ENCODE measurements at places on chromosomes 16 and 17.

- no peak for DNase-seq
Observed at GRCh38 chr17:74117087-74117698, 86.3 kb upstream of the RPL38 start.

DNA sequence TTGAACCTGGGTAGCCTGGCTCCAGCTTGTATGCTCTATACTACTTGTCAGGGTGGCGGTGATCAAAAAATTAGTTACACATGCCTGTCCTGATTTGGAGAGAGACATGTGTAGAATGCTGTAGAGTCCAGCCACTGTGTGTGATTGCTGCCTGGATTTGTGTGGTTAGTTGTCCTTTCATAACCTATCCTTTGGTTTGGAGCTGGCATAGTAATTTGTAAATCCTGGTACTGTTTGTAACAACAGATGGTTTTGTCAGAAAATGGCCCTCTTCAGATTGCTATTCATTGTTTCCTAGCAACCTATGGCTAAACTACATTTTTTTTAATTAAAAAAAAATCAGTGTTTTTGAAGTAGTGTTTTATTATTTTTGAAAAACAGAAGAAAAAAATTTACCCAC lies 30.5 kb downstream of the ETV4 start:
- DNase-seq = no peak

GRCh38 chr17:63701868-63702720 lies 2.2 kb upstream of the LIMD2 start:
- peak; percentile 54 for DNase-seq

DNA sequence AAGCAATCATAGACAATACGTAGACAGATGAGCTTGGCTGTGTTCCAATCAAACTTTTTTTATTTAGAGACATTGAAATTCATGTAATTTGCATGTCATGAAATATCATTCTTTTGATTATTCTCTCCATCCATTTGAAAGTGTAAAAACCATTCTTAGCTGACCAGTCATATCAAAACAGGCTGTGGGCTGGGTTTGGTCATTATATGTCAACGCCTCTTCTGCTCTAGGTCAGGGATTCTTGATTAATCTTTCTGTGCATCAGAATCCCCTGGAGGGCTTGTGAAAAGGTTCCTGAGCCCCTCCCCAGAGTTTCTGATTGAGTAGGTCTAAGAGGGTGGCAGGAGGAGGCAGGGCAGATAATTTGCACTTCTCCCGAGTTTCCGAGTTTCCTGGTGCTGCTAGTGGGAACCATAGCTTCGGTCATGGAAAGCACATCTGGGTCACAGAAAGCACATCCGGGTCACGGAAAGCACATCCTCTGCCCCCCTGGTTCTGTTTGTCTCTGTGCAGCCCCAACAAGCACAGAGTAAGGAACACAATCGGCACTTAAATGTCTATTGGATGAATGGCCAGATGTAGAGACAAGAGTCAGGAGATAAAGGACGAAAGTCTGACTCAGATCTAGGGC lies 16.4 kb downstream of the PIMREG start:
- DNase-seq = no peak

DNA sequence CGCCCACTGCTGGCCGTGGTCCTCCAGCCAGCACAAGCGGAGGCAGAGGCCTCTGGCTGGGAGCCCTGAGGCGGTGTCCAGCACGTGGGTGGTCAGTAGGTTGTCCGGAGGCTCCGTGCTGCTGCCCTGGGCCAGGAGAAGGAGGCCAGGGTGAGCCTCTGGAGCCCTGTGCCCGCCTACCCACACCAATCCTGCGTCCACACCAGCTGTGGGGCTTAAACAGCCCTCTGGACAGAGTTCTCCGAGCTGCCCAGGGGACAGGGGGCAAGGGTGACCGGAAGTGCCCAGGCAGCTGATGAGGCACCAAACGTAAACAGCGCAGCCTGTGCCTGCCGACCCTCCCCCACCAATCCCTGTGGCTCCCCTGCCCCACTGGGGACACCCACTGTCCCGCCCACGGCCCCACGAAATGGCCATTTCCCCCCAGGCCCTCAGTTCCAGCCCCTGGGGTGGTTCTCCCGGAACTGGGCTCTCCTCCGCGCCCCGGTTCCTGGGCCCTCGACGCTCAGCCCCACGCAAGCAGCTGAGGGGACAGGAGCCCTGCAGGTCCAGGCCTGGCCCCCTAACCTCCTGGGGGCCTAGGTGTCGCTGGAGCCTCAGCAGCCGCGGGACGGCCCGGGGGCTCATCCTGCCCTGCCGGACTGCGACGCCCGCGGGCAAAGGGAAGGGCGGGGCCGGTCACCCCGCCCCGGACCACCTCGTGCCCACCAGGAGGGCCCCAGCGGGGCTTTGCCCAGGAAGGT lies 27.9 kb upstream of the DBNDD1 start:
- DNase-seq = peak; percentile 80

DNA sequence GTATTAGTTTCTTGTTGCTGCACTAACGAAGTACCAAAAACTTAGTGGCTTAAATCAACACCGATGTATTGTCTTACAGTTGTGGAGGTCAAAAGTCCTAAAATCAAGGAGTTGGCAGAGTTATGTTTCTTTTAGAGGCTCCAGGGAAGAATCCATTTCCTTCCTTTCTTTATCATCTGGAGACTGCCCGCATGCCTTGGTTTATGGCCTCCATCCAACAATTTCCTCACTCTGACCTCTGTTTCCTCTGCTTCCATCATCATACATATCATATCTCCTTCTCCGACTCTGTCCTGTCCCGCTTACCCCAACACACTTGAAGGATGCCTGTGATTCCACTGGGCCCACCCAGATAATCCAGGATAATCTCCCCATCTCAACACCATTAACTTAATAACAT lies 627.8 kb downstream of the KCNJ2 start:
- no peak for DNase-seq

- DNase-seq = no peak
Observed at GRCh38 chr16:12191102-12191501, 214.6 kb downstream of the SNX29 start.

DNA sequence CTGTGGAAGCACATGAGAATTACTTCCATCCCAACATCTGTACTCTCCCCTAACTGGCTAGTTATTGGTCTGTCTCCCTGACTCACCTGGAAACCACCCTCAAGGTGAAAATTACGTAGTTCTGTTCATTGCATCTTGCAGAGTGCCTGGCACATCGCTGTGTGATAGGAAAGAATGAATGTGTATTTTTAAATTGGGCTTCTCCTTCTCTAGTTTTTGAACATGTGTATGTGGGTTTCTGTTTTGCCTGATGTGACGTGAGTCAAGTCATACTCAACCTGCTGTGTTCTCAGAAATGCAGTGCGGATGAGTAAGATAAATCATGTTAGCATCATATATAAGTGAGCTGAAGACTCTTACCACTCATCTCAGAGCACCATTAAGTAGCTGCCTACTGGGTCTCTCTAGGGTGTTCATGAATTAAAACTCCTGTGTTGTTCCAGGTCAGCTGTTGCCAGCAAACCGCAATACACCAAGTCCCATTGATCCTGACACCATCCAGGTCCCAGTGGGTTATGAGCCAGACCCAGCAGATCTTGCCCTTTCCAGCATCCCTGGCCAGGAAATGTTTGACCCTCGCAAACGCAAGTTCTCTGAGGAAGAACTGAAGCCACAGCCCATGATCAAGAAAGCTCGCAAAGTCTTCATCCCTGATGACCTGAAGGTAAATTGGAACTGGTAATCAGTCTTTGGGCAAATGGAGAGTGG lies 50.2 kb downstream of the HLF start:
- DNase-seq = no peak

DNA sequence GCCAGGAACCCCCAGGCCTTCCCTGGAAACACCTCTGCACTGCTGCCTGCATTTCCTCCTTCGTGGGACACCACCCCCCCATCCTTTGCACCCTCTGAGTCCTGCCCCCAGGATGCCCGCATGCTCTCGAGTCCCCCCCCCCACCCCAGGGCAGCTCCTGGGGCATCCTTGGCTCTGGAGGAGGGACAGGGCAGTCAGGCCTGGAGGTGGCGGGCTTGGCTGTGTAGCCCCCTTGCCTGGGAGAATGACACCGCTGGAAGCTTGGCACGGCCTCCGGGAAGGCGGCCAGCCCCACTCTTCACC lies 98.9 kb upstream of the GSE1 start:
- no peak for DNase-seq

GRCh38 chr16:534135-534534 lies 6.6 kb downstream of the CAPN15 start:
- DNase-seq = no peak

GRCh38 chr17:68255731-68256538 lies 8.1 kb downstream of the AMZ2 start:
- no peak for DNase-seq

GRCh38 chr16:86572041-86572521 lies 5.5 kb downstream of the FOXC2 start:
- no peak for DNase-seq

- DNase-seq = peak; percentile 37
Observed at GRCh38 chr16:49734331-49734730, 121.6 kb downstream of the ZNF423 start.

DNA sequence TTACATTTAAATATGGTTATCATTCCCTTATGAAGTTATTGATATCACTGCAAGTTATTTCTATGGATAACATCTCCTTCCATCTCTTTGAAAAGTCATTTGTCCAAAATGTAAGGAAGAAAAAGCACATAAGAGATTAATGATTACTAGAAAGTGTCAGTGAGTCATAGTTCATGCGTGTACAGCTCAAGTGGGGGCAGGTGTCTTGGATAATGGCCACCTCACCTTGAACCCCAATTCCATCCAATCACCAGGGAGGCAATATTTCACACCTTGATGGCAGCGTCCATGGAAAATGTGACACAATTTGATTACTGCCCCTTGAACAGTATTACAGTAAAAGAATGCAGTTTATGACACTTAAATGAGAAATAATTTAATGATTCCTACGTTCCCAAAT lies 358.3 kb upstream of the SOX9 start:
- no peak for DNase-seq

DNA sequence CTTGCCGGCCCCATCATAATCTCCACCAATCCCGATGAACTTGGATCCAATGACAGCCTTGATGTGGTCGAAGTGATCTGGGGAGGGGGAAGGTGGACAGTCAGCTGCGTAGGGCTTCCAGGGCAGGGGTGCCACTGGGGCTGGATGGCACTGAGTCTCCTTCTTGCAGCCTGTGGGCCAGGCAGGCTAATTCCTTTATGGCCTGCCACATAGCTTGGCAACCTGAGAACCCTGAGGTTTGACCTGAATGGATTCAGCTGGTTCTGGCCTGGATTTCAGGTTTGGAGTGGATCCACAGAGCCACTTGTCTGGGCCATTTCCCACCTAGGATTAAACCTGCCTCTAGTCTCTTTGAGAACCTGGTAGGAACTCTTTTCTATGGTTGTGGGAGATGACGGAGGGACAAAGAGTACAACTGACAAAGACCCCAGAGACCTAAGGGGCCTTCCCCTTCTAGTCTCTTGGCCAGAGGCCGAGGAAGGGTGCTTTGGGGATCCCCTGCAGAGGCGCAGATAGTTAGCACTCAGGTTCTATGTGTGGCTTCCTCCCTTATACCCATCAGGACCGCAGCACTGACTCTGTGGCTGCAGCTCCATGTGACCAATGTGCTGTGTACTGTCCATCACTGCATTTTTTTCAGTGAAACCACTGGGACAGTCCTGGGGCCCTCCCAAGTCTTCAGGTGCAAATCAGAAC lies 9.2 kb upstream of the DPEP3 start:
- no peak for DNase-seq

DNA sequence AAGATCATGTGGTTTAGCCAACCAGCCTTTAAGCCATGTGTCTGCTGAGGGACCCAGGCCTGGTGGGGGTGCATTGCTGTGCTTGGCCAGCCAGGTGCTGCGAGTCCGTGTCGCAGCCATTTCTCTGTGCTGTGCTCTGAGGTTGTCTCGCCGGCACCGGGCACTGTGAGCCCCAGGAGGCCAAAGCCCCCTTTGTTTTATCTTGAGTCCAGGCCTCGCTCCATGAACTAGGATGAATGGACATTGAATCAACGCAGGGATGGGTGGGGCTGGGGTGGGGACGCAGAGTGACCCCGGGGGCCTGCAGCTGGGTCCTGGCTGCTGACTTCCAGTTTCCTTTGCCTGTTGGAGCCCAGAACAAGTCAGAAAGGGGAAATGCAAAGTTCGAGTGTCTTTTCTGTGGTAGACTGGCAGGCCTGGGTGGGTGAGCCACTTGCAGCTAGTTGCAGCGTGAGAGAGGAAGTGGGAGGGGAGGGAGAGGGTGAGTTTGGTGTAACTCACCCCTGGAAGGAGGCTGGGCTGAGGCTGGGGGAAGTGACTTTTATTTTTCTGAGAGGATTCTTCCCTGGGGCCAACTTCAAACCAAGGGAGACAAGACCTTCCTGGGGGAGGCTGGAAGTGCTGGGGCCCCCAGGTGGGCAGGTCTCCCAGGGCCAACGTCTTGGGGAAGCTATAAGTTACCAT lies 324.7 kb downstream of the SEC14L1 start:
- DNase-seq = peak; percentile 69

- no peak for DNase-seq
Observed at GRCh38 chr17:50902372-50903353, 36.5 kb upstream of the TOB1 start.

DNA sequence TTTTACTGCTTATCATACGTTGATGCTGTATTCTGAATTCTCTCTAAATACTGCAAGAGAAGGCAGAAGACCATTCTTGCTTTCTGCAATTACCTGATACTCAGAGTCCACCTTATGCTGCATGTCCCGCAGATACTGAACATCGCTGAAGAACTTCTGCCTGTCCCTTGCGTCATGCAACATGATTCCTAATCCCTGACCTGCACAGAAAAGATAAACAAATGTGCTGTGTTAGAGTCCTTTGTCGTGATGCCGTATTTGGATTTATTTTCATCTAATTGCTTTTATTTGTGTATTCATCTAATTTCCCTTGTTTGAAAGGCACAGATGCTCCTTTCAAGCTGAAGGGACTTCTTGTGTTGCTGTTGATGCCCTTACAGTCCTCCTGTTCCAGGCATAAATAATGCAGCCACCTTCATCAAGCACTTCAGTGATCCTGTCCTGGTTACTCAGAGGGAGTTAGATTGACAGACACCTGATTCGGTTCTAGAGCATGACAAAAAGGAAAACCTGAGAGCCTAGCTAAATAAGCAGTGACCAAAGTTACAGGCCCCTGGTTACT lies 6.5 kb downstream of the MARCHF10 start:
- no peak for DNase-seq

- peak; percentile 10 for DNase-seq
Observed at GRCh38 chr17:79355165-79355564, 255.7 kb downstream of the RBFOX3 start.

DNA sequence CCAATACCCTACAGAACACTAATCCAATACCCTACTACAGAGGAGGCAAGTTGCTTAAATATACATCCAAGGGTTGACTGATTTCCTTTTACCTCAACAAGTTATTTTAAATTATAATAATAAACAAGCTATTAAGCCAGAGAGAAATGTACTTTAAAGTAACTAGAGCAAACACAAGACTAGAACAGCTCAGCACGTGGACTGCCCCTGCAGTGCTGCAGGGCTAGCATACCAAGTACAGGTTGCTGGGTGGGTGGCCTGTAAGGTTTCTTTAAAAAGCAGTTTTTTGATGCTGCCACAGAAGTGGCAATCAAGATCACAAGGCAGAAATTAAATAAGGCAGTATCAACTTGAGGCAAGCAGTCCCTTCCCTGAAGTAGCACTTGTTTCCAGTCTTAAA lies 63.5 kb downstream of the PARN start:
- DNase-seq = no peak

- no peak for DNase-seq
Observed at GRCh38 chr16:2006317-2006716, 3.3 kb downstream of the ZNF598 start.
